Inflammatory macrophage treated with lipopolysaccharide for 4 hours (primary cell): ENCODE measurements at places on chromosomes 1 and 21.
A peak's percentile ranks its signal among the peaks of the same experiment; 100 is the strongest.

- no peak for DNase-seq
These were observed 684 bp downstream of the LTN1 start for GRCh38 chr21:28991861-28992525.

- no peak for DNase-seq
These were observed 176.0 kb downstream of the SEC16B start for GRCh38 chr1:177793900-177794299.

DNA sequence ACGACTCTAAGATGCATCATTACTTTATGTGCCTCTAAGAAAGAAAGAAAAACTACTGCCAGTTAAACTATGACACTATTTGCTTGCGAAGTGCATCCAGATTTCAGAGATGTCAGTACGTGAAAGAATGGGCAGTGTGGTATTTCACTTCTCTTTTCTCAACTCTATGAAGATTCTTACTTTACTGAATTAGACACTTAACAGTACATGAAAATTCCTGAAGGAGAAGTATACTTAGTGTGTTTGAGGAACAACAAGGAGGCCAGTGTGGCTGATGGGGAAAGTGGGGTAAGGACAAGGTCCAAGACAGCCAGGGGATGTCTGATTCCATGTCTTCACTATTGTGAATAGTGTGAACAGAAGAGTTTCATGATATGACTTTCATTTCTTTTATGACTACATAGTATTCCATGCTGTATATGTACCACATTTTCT, 53.9 kb upstream of the HSD17B7 start:
- DNase-seq, result peak; percentile 3

DNA sequence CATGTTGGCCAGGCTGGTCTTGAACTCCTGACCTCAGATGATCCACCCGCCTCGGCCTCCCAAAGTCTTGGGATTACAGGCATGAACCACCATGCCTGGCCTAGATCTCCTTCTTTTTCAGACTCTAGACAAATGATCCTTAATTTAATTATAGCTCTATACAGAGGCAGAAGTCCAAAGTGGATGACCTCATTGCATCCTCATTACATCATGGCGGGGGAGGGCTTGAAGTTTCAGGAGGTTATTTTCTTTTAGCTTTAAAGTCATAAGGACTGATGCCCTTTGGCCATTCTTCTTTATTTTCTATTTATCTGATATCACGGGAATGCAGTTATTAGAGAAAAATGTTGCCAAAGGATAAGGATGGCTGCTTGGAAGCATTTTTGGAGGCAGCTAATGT, 14.1 kb upstream of the MARK1 start:
- no peak for DNase-seq

DNA sequence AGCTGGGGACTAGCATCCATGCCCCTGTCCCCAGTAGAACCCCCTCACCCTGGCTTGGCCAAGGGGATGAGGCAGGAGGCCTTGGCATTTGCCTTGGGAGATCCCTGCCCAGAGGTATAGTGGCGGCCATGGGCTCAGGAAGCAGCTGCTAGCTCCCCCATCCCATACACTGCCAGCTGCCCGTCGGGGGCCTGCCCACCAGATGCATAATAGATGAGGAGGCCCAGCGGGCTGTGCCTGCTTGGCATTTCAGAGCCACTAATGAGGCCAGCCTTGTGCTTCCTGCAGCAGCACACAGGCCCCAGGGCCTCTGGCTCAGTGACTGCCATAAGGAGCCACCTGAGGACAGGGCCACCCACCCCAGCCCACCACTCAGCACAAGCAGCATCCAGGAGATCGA, 23.6 kb downstream of the RAP1GAP start:
- no peak for DNase-seq
